ENCODE measurements at places on chromosomes 5 and 9.

DNA sequence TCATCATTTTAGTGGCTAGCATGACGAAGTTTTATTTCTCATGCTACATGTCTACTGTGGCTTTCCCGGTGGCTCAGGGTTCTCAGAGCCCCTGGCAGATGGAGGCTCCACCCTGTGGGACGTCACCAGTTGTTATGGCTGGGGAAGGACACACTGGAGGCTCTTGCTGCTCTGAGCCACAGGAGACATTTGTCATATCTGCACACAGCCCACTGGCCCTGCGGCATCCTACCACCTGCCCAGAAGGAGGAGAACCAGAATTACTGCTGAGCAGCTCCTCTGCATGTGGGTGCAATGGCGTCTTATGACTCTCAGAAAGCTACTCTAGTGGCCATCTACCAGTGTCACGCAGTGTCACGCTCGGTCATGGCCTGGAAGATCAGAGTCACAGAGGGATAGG lies 6.6 kb downstream of the OR13J1 start:
- no peak for DNase-seq

DNA sequence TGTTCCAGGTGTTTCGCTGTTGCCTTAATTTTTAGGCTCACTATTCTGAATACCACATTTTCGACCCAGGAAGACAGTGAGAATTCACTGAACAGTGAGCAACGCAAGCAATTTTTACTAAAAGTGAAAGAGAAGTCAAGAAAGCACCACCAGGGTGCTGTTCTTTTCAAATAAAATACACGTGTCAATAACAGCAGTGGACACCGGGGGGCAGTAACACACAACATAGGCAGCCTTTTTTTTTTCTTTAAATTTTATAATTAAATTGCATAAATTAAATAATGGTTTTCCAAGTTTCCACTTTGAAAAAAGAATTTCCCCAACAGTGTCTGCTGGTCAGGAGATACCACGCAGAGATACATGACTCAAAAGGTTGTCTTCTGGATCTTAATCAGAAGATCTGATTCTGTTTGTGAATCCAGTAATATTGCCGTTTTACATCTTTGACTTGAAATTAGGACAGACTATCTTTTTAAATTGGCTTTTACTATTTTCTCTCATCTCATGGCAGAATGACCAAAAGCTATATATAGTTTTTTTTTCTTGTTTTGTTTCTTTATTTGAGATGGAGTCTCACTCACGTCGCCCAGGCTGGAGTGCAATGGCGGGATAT lies 47.1 kb upstream of the SH3GL2 start:
- peak; percentile 60 for DNase-seq

DNA sequence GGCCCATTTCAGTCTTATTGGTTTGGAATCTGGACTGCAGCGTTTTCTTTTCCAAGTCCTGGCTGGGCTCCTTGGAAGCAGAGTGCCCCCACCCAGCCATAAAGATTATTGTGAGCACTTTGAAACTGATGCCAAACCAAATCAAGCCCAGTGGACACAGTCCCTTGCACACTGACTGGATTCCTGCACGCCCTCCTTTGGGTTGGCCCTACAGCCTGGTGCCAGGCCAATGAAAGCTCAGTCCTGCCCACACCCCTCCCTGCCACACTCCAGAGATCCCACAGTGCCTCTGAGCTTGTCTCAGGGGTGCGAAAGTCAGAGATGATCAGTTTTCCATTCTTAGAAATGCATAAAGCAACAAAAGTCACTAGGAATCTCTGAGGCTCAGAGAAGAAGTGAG lies 181.9 kb downstream of the CETN3 start:
- DNase-seq: no peak

DNA sequence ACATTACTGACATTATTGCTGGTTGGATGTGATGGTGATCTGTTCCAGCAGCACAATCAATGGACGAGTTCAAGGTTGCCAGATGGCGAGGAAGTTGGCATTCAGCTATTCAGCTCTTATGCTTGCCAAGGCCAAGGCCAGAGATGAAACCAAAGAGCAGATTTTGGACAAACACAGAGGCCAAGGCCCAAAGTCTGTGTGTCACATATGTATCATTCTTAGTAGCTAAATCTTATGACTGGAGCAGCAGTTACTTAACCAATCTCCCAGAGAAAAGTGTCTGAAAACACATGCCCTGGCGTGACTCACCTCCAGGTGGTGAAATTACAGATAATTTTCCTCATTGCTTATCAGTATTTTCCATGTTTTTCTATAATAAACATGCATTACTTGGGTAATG lies 189.0 kb upstream of the EGFLAM start:
- no peak for DNase-seq

DNA sequence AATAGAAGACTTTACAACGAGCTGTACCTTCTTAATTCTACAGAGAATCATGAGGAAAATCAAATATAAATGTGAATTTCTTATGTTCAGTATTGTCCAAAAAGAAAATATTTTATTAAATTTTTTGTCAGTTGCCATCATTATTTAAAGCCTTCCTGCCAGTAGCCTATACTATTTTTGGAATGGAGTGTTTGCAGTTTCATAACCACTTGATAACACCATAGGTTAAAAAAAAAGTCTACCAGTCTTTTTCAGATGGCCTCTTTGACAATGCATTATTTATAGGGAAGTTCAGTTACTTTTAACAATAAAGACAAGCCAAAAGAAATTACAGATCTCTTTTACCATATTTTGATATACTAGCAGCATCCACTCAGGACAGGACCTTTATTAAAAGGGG lies 80.3 kb upstream of the CCDC152 start:
- no peak for DNase-seq

DNA sequence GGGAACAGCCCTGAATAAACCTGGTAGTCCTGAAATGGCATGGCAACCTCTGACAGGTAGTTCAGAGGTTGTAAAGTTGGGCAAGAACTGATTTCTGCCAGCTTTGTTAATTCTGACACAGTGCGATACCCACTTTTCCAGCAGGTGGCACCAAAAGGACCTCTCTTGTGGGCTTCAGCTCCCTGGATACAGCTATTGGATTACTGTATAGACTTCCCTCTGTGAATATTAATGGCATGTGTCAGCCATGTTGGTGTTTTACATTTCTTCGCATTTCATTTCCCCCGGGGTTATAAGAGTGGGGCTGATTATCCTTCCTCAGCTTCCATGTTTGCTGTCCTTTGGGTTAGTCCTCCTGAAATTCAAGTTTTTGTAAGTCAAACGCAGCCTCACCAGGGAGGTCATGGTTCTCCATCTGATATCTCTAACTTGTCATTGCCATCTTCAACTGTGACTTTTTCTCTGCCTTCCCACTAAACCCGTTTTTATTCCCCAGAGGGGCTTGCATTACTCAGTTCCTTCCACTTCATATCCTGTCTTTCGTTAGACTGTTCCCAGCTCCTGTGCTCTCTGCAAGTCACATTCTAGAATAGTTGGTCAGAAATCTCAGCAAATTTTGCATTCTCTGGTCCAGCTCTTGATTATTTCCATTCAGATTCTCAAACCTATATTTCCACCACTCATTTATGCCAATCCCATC lies 135.6 kb downstream of the LIFR start:
- peak; percentile 56 for DNase-seq
